Testis (tissue), 5 donors: ENCODE measurements at places on chromosomes 12 and 14. TPM values are rescaled to one million over a fixed set of nuclear protein-coding genes. Genes with fewer than 3 reads are reported as not detected.

DNA sequence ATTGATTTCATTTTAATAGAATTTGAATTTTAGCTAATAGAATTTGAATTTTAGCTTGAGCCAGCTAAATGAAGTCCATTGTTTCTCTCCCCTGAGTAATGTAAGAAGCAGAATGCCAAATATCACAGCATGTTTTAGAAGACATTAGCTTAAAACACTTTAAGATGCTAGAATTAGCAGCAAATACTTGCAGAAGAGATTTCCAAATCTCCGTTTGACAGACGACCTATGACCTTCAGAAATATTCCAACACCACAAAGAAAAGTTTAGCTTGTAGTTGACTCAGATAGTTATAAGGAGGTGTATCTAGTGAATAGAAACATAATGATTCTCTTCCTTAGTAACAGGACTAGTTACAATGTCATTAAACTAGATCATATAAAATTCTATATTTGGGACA, 51.7 kb upstream of the MYF6 start:
- no peaks in the 10 kb centered on the region for H3K27me3 ChIP-seq
- DNase-seq: no peak
- H3K4me3 ChIP-seq: no peak overlapping the region
- H3K27ac ChIP-seq: no peak overlapping the region

The ACRBP gene
- total RNA-seq: 241 TPM

DNA sequence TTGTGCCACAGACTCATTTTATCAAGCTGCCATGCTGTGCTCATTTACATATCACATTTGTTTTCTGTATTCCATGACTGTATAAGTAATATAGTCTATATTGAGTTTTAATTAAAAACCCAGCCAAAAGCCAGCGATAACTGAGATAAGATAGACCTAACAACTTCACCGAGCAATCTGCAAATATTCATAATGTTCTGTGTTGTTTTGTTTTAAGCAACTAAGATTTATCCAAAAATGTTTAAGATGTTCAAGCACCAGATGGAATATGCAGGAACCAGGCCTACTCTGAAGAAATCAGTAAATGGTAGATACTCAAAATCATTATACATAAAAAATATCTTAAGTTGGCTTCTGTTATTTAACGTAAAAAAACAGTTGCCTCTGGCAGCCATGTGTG, 295.3 kb downstream of the ITPR2 start:
- no peak overlapping the region for H3K27ac ChIP-seq
- DNase-seq: no peak
- no peak overlapping the region for H3K4me3 ChIP-seq
- no peaks in the 10 kb centered on the region for H3K36me3 ChIP-seq
- H3K4me1 ChIP-seq: no peaks in the 10 kb centered on the region

The CLSTN3 gene
- total RNA-seq: 18.8 TPM

The EP400 gene
- 69.4 TPM for total RNA-seq
